NCI-H1436 (cell line): ENCODE measurements at places on chromosomes 3 and 15.

GRCh38 chr3:108804437-108804836, 18.1 kb upstream of the TRAT1 start:
- no peak for DNase-seq

DNA sequence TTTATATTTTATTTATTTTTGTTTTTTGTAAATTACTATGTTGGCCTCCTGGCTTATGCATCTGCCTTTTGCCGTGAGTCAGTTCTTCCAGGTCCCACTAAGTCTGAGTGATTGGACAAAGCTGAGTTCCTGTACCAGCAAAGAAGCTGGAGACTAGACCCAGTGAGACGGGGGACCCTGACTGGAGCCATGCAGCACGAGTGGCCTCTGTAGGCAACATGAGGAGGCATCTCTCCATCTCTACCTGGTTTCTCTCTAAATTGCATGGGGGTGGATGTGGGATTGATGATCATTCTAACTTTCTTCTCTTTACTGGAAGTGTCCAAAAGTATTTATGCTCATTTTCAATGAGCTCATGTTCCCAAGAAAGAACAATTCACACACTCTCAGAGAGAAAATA, 155.3 kb upstream of the MRPL3 start:
- no peak for DNase-seq

DNA sequence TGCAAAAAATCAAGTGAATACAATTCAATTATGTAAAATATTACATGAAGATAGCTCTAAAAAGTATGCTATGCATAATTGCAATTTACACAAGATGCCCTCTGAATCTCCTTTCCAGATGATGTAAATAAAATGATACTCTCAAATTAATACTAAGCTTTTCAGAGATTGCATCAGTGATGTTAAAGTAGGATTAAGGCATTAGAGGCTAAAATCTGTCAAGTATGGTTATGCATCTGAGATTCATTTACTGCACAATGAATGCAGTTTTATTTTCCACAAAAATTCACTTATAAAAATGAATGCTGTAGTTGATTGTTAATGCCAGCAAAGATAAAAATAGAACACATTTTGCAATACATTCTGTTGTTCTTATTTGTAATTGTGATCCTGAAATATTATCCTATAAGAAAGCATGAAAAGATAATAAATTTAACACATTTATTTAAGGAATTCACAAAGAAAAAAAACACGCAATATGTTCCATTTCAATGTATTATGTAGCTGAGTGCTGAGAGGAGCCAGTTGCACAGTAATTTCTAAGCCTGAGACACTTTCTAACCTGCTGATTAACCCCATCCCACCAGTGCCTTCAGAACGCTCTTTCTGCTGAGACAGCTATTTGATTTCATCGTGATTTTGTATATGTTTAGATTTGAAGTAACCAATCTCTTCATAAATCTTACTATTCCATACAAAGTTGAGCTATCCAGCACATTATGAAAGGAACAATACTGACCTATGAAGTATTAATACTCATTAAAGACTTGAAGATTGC, 224.4 kb downstream of the CADM2 start:
- DNase-seq: no peak

DNA sequence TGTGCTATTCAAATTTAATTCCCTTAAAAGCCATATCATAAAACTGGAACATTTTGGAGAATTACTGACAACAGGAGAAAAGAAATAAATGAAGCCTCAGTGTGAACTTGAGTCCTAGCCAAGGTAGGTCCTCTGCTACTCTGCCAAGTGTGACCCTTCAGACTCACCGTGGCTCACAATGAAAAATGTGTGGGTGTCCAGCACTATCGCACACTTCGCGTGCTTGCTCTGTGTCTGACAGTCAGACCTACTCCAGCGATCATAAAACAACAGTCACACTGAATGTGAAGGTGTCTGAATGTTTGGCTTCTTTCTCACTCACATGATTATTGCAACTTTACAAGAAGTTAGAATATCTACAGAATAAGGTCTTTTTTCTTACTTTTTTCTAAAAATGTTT, 65.8 kb upstream of the TRA2B start:
- no peak for DNase-seq

DNA sequence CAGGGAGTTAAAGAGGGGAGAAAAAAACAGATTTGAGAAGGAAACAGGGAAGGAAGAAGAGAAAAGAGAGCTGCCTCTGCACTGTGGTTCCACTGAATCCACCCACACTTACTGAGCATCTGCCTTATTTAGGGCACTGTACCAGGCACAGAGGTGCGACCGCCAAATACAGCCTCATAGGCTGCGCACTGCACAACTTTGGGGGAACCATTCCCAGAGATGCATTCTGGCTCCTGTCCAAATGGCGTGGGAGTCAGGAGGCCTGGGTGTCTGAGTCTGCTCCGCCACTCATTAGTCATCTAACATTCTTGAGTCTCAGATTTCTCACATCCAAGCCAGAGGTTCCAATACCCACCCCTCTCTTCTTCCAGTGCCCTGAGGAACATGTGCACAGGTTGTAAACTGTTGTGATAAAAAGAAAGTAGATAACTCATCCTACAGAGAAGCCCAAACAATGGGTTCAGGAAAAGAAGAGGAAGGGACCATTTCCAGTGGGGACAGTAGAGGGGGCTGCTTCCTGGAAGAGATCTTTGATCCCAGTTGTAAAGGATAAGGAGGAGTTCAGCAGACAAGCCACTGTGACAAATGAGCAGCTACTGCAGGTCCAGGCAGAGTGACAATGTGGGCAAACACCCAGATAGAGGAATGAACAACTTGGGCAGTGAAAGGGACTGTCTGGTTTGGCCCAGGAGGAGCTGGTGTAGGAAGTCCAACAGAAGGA, 254.6 kb downstream of the UACA start:
- DNase-seq: no peak

DNA sequence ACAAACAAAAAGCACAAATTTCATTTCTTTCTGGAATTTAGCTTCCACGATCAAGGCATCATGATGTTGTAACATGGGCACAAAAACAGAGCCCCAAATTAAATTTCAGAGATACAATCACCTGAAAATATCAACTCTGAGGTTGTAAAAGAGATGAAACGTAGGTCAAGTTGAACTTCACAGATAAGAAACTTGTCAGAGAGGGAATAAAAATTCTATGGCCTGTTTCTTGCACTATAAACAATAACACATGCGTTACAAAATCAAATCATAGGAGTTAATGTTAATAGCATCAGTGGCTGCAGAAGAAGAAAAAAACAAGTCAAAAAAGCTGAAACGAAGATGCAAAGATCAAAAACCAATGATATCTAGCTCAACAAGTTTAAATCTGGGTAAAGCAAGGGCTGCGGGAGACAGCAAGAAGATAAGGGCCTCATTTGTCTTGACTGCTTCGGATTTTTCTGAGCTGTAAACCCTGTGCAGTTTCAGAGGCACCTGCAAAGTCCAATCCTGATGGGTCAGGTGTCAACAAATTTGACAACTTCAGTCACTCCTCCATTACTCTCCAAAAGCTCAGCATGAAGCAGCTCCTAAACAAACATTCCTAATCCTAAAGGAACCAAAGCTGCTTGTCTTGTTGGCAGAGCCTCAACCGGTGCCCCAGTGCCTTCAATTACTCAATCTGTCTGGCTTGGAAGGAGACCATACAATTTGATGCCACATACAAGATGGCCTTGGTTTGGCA, 219.8 kb downstream of the STT3B start:
- DNase-seq: no peak

GRCh38 chr3:52910823-52911222, 13.5 kb upstream of the STIMATE start:
- DNase-seq: no peak

GRCh38 chr3:126827121-126827520, 123.1 kb downstream of the CHCHD6 start:
- DNase-seq: no peak

GRCh38 chr3:53145713-53146080, 15.3 kb upstream of the PRKCD start:
- DNase-seq: no peak

GRCh38 chr3:37872413-37873160, 10.9 kb downstream of the CTDSPL start:
- DNase-seq: no peak

- DNase-seq: no peak
Measured at GRCh38 chr3:48402281-48402732, 27.6 kb downstream of the PLXNB1 start.

- DNase-seq: no peak
Measured at GRCh38 chr3:134085034-134085775, 55.5 kb upstream of the SLCO2A1 start.

DNA sequence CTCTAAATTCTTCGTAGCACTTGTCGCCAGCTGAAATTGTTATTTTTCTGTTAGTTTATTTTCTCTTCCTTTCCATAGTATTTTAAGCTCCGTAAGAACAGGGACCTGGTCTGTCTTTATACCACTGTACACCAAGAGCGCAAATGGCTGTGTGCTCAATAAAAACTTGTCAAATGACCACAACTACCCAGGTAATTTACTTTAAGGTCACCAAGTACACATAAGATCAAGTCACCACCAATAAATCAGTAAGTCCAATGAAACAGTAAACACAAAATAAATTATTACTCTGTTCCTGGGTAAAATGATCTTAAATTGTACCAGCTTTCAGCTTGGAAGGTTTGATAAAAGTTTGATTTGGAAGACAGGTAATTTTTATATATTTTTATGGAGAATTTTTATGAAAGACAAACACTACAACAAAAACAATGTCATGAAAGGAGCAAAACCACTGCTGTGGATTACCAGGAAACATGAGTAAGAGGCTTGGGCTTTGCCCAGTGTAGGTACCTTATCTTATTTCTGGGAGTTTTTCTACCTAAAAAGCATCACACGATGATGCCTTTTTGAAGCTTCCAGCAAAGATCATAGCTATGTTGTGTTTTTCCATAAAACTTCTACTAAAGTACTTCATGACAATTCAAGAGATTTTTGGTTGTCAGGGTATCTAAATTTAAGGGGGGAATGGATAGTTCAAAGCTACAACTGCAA, 406.8 kb downstream of the SHQ1 start:
- DNase-seq: no peak

DNA sequence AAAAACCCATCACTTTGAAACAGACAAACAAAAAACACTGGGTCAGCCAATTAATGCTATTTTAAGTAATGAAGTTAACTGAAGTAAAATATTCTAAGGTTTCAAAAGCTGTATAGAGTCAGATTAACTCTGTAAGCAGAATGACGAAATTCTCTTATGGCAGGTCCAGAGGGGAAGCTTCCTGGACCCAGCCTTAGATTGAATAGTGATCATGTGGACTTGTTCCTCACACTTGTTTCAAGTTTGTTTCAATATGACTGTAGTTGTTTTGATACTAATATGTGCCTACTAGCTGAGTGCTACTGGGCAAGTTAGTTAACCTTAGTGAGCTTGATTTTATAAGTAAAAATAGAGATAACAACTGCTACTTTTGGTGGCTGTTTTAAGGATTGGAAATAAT, 32.6 kb downstream of the PLS1 start:
- DNase-seq: no peak

DNA sequence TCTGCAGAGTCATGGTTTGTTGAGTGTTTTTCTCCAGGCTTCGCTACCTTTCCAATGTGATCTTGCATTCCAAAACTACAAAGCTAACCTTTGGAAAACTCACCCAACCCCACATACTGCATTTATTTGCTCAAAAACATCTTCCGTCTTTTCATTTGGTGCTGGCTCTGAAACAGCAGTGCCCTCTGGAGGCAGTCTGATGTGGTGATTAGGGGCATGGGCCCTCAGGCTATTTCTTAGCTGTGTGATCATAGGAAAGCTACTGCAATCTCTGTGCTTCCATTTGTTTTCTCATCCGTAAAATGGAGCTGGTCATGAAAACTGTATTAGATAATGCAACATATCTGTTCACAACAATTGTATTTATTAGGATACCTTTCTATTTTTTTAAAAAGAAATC, 47.0 kb downstream of the MTHFS start:
- no peak for DNase-seq

DNA sequence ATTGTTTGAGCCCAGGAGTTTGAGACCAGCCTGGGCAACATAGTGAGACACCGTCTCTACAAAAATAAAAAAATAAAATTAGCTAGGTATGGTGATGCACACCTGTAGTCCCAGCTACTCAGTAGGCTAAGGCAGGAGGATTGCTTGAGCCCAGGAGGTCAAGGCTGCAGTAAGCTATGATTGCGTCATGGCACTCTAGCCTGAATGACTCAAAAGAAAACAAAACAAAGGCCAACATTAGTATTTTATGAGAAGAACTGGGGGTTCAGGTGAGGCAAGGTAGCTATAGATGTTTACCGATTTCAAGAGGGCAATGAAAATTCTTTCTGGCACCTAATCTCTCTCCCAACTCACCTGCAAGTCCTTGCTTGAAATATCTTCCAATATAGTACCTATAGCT, 77.2 kb downstream of the GREM1 start:
- DNase-seq: no peak

DNA sequence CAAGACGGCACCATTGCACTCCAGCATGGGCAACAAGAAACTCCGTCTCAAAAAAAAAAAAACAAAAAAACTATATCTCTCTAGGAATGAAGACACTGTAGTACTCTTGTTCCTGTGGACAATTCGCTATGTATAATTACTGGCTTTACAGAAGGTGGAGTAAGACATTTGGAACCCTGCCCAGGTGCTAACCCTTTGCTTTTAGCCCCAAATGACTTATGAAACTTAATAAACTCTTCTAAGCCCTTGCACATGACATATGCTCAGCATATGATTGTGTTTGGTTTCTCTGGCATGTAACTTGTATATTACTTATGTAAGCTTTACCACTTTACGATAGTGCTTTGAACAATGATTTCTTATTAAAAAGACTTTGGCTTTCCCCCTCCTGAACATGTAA, 27.3 kb upstream of the PRTG start:
- no peak for DNase-seq

DNA sequence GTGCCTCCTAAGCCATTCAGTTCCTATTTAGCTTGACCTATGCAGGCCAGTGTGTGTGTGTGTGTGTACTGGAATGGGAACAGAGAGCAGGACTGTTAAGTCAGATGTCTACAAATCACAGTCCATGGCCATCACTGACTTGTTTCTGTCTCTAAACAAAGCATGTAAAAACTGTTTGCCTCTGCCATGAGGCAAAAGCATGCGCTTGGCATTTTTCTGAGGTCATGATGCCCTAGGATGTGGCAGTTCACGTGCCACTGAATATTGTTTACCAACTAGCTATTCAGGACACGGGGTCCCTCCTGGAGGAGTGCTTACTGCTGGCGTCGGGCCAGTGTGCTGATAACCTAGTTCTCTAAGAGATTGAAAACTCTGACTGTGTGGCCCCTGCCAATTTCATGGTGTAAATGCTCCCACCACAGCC, 8.2 kb upstream of the ATP13A3 start:
- DNase-seq: no peak

- no peak for DNase-seq
Measured at GRCh38 chr15:39432912-39433348, 147.9 kb upstream of the THBS1 start.
